ENCODE measurements at places on chromosomes 5 and 9.

DNA sequence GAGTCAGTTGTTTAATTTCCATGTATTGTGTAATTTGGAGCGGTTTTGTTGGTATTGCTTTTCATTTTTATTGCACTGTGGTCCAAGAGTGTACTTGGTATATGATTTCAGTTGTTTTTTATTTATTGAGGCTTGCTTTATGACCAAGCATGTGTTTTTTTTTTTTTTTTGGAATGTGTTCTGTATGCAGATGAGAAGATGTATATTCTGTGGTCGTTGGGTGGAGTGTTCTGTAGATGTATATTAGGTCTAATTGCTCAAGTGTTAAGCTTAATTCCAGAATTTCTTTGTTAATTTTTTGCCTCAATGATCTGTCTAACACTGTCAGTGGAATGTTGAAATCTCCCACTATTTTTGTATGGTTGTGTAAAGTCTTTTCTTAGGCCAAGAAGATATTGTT lies 23.4 kb downstream of the ADGRV1 start:
- no peak for DNase-seq

DNA sequence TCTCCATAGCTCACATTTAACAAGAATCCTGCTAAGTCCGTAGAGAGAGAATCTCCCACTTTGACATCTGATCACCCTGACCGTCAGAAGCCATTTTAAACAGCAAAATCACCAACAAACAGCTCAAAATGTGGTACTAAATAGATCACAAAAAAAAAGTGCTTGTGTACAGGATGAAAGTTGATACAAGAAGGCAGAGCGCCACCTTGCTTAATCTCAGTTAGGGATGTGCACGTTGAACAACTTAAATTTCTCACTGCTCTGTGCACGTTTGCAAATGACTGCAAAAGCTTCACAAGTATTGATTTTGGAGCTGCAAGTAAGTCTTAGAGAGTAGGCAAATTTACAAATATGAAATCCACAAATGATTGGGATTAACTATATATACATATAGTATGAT lies 63.1 kb upstream of the NREP start:
- no peak for DNase-seq

GRCh38 chr5:138623053-138623452 lies 47.9 kb upstream of the HSPA9 start:
- no peak for DNase-seq

- peak; percentile 97 for DNase-seq
Measured at GRCh38 chr5:125198270-125198974, 452.0 kb upstream of the ZNF608 start.

DNA sequence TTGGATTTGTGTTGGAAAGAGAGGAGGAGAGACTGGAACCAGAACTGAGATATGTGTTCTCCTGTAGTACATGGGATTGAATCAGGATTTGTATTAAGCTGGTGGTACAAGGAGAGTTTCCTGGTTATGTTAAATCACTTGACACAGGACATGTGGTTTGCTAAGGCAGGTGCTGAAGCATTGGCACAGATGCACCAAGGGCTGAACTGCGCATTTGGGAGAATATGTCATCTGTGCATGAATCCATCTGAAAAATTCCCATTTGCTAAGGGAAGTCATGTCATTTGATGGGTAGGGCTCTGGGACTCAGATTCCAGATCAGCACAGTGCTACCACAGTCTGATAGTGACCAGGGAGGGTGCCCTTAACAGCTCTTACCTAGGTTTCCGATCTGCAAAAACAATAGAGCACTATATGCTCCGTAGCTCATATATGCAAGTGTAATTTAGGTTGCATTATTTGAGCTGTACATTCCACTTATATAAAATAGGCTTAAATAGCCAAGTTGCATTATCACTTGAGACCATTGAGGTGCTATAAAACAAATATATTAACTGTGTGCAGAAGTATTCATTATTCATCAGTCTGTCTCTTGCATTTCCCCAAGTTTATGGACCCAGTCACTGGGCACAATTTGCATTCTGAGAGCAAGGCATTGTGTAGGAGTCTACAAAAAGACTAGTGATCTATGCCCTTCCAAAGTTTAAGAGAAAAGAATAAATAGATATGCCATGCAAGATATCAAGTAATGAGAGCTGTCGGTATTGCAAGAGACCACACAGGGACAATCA lies 55.2 kb downstream of the ADAMTS16 start:
- no peak for DNase-seq
